ENCODE measurements at places on chromosomes 3 and 15.

DNA sequence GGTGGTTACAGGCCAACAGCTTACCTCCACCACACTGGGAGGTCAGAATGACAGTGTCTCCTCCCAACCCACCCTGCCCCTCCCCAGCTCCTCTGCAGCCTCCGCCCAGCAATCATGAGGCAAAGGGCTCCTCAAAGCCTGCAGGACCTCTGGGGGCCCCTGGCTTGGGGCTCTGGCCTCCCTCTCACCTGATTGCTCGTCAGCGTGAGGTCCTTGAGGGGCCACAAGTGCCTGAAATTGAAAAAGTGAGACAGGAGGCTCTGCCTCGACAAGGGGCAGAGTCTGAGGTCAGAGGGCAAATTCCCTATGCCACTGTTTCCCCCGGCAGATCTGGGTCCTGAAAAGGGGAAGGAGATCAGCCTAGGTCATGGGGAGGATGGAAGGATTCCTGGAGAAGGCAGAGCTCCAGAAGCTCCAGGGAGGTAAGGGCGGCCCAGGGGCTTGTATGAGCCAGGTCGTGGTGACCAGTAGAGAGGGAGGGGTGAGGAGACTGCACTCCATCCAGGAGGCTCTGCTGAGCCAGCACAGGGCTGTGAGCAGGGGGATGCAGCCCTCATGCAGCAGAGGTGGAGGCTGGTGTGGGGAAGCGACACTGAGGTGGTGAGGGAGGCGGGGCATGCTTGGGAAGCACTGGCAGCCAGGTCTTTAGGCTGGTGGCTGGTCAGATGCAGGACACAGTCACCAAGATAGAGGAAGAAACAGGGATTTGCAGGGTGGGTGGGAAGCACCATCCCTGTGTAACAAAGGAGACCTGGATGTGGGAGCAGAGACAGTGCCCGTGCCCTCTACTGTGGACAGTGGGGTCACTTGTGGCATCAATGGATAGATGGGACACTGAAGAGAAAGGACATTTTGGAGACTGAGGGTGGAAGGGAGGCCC is 20.1 kb downstream of the ALS2CL start:
- no peak for DNase-seq

GRCh38 chr3:48088056-48088748 is 72.0 kb upstream of the MAP4 start:
- no peak for DNase-seq

DNA sequence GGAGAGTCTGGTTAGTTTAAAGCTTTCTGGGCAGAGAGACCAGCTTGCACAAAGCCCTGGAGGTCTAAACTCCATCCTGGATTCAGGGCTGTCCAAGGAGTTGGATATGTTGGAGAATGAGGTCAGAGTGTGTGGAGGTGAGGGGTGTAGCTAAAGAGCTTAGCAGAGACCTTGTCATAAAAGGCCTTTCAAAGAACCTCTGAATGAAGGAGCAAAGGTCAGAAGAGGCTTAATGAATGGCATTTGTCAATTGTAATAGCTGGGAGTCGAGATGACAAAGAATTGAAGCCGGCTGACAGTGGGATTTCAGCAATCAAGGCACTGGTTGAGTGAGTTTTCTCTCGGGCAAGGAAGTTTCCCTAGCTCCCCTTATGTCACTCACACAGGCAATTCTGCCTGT is 202.6 kb downstream of the PDCD6IP start:
- DNase-seq, result no peak

DNA sequence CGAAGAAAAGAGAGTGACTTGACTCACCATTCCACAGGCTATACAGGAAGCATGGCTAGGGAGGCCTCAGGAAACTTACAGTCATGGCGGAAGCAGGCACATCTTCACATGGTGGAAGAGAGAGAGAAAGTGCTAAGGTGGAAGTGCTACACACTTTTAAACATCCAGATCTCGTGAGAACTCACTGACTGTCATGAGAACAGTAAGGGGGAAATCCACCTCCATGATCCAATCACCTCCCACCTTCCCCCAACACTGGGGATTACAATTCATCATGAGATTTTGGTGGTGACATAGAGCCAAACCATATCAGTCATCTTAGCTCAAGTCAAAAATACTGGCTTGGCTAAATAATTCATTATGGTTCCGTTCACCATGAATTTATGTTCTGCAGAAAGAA is 45.3 kb upstream of the NEDD4 start:
- DNase-seq, result no peak

- DNase-seq, result no peak
These were observed 11.2 kb downstream of the CD200R1 start for GRCh38 chr3:112963683-112964082.

DNA sequence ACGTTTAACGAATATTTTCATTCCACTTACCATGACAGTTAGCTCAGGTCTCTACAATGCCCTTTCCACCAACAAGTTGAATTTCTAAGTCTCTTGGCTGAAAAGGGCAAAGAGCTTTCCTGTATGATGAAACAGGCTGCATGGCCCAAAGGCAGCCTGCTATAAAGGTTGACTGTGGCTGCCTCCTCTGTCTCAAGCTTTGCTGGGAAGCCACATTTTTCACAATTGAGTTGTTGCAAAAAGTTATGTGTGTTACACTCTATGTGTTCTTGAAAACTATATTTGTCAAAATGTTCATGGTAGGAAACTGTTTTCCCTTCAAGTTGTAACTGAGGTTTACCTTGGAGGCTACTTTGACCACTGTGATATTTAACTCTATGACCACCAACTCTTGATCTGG is 49.5 kb downstream of the DZIP1L start:
- no peak for DNase-seq

- no peak for DNase-seq
These were observed 25.9 kb downstream of the TRIM71 start for GRCh38 chr3:32843510-32844321.

GRCh38 chr3:16498130-16498890 is 15.2 kb downstream of the RFTN1 start:
- no peak for DNase-seq

DNA sequence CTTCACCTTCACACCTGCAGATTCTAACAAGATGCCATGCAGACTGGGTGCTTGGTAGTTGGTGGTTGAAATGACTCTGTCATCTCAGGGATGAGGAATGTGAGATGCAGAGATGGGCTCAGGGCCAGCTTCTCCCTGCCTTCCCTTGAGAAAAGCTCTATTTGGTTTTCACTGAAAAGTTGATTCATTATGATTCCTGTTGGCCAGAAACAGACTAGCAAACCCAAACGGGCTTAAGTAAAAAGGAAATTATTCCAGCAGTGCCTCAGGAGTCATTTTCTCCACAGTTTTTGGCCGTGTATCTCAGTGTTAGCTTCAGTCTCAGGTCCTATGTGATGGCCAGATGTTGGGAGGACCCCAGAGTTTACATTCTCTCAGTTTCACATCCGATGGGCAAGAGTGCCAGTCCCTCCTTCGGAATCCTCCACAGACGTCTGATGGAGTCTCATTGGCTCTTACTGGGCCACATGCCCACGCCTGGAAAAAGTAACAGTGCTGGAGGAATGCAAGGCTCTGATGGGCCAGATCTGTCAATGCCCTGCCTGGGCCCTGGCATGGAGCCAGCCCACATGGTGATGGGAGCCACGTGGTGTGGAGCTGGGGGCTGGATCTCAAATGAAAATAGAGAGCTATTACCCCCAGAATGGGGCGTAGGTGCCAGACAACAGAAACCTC is 22.3 kb upstream of the SACM1L start:
- DNase-seq, result peak; percentile 41

GRCh38 chr15:51917493-51917892 is 54.1 kb downstream of the LEO1 start:
- peak; percentile 55 for DNase-seq

- DNase-seq, result no peak
These were observed 35.9 kb upstream of the CEMIP start for GRCh38 chr15:80743189-80743833.

DNA sequence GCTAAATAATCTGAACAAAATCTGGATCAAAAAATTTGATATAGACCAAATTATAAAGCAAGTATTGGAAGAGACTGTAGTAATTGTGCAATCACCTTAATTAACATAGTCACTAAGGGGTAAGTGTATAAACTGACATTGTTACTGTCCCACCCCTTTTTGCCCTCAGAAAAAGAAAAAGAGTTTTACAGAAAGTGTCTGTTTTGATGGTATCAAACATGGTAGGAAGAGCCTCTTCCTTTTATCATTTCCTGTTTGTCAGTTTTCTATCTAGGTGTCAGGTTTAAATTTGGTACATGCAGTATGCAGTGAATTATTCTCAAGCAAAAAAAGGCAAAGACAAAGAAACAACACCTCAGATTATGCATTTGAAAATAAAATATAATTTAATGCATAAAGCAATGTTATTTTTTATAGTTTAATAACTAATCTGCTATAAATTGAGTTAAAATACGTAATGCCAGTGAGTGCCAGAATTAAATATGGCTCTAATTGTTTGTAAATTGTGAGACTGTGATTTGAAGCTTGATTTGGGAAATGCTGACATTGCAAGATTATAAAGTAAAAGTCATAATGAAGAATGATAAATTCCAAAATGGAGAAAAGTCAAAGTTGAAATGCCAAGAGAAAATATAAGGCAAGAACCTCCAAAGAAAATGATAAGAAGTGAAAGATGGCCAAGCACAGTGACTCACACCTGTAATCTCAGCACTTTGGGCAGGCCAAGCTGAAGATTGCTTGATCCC is 30.3 kb upstream of the CMC1 start:
- DNase-seq, result no peak

GRCh38 chr3:140131895-140132294 is 196.9 kb downstream of the CLSTN2 start:
- DNase-seq, result no peak

- DNase-seq, result peak; percentile 53
These were observed 170.3 kb downstream of the MOBP start for GRCh38 chr3:39637807-39638206.

DNA sequence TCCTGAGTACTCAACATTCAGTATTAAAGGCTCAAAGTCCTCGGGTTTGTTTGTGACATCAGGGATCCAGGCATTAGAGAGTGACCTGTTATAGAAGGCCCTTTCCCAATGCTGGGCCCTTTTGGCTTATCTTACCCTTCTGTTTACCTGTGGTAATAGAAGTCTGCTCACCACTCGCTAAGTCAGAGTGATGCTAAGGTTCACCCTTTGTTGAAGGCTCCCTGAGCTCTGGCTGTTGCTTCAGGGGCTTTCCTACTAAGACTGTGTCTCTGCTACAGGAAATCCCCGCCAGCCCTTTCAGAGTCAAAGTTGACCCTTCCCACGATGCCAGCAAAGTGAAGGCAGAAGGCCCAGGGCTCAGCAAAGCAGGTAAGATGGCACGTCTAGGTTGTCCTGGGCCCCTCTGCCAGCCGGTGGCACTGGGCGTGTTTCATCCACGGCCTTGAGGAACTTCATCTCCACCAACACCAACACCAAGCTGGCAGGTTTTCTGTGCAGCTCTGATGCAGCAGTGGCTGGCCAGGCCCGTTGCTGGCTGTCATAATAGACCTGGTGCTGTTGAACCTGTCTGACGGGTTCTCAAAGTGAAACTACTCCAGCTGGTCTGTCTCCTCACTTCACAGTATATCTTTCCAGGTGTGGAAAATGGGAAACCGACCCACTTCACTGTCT is 99.1 kb downstream of the DNASE1L3 start:
- DNase-seq, result no peak

- DNase-seq, result peak; percentile 31
These were observed 183.8 kb upstream of the IL12A start for GRCh38 chr3:159804726-159805410.

DNA sequence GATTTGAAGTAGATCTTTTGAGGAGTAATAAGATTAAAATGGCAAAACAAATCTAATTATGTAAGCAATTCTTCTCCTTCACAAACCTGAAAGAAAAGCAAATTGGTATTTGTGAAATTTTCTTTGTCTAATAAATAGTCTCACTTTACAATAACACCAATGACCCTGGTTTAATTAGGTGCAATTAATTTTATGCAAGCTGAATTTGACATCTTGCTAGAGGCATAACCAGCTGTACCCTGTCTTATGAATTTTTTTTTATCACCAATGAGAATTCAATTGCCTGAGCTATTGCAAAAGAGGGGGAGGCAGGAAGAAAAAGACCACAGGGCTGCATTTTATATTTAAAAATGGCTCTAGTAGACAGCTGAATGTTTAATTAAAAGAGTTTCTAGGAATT is 113.5 kb upstream of the IL12A start:
- DNase-seq, result no peak

GRCh38 chr3:192870822-192871221 is 46.8 kb downstream of the MB21D2 start:
- DNase-seq, result no peak

- DNase-seq, result no peak
These were observed 8.9 kb upstream of the SEMA5B start for GRCh38 chr3:123036352-123037014.

DNA sequence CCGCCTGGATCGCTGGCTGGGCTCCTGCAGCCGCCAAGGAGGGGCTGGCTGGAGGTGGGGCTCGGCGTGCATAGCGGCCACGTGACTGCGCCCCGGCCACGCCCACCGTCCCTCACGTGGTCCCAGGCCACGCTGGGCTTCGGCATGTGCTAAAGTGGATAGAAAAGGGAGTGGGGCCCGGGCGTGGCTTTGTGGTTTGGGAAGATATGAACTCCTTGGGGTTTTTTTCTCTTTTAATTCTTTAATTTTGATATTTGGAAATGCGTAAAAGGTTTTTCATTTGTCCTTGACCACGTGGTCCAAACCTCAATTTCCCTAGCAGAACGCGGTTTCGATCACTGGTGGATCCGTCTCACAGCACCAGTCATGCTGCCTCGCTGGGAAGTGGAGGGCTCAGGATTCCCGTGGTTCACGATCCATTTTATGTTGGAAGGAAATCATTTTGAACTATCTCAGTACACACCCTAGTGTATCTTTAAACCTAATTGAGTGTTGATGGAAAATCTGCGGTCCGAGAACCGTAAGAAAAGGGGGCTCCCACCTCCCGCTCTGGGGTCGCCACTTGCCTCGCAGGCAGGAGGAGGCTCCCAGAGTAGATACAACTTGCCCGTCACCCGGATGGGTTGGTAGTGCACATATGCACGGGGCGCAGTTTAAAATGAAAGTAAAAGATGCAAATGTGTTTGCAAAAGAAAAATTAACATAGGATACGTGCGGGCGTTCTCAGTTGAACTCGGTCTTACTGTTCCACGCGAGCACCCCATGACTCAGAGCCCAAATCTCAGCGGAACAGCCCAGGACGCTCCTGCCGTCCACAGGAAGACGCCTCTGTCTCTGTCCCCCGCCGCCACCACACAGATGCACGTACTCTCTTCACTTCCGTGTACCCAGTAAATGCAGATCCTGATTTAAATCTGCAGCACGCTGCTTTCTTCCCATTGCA is 141.9 kb downstream of the PGPEP1L start:
- DNase-seq, result peak; percentile 85

DNA sequence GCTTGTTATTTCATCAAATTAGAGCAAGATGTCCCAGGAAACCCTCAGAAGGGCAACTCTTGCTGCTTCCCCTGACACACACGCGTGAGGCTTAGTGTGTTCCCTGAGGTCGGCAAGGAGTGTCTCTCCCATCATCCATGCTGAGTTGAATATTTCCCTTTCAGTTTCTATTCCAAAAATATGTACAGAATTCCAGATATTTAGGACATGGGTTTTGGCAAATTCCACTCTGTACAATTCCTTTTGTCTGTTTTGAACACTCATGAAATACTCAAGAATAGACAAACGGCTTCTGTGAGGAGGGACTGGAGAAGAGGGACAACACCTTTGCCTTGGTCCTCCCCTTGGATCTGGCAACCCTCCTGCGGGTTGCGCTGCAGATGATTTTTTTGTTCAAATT is 138.0 kb downstream of the DUT start:
- no peak for DNase-seq

GRCh38 chr3:50136714-50137405 is 18.3 kb upstream of the SEMA3F start:
- DNase-seq, result no peak

GRCh38 chr15:94840794-94841783 is 609.7 kb downstream of the MCTP2 start:
- DNase-seq, result no peak

- DNase-seq, result no peak
These were observed 342.1 kb upstream of the GRM7 start for GRCh38 chr3:6518709-6519345.
